ENCODE measurements at places on chromosomes 5 and 9.

DNA sequence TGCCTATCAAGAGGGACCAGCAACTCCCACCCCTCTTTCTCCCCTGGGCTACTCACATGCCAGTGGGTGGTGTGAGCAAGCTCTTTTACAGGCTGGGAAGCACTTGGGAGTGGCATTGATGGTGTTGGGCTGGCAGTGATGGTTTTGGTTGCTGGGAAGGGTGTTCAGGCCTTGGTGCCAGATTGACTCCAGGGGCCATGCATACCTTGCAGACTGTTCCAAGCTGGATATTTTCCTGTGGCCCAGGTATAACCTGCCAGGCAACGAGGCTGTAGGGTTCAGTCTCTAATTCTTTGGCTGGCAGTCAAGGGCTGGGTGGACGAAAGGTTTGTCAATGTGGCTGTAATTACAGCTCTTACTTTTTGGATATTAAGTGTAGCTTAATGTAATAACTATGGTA is 177.3 kb downstream of the MACROH2A1 start:
- DNase-seq: no peak

DNA sequence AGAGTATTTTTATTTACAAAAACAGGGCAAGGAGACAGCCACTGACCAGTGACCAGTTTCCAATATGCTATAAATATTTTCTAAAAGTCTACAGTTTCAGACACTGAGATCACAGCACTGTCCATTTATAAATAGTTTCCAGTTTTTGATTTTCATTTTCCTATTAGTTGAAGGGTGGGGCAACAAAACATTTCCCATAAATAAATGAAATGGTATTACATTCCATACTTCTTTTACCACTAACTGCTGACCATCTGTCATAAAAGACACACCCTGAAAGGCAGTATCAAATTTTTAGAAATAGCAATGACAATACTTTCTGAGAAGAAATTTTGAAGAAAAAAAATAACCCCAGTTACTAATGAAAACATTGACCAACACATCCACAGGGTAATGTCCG is 126.7 kb downstream of the ARSB start:
- no peak for DNase-seq

DNA sequence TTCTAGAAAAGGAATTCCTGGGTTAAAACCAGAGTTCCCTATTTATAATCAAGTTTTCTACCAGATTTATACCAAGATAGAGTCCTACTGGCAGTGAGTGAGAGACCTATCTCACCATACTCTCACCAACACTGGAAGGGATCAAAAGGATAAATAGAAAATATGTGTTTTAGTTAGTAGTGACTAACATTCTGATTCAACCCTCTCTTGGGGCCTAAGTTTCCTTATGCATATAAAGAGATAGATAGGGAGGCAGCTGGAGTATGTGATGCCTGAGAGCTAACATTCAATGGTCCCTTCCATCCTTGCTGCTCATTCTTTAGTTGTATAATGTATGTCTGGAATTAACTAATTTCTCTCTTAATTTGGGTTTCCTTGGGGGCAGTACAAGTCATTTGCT is 32.0 kb downstream of the CKMT2 start:
- no peak for DNase-seq

DNA sequence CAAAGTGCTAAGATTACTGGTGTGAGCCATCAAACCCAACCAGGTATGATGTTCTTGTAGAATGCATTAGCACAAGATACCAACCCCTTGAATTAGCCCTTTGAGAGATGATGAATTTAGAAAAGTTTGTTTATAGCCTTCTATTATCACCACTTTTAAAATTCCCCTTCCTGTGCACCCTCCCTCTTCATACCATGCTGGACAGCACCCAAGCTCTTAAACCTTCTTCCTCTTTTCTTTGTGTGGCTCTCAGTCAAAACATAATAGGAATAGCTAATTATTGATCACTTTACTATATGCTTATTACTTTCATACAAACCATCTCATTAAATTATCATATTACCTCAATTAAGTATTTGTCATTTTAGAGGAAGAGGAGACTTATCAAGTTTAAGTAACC is 87.6 kb upstream of the TMED7 start:
- DNase-seq: no peak

- no peak for DNase-seq
These were observed 129.0 kb upstream of the IRX4 start for GRCh38 chr5:2011481-2012411.

GRCh38 chr5:12354686-12355085 is 450.4 kb upstream of the CTNND2 start:
- DNase-seq: no peak

GRCh38 chr9:36151316-36152210 is 15.0 kb downstream of the GLIPR2 start:
- DNase-seq: peak; percentile 73

GRCh38 chr5:138790684-138791083 is 37.5 kb downstream of the CTNNA1 start:
- DNase-seq: no peak

GRCh38 chr9:136565086-136565714 is 19.4 kb upstream of the NOTCH1 start:
- no peak for DNase-seq

DNA sequence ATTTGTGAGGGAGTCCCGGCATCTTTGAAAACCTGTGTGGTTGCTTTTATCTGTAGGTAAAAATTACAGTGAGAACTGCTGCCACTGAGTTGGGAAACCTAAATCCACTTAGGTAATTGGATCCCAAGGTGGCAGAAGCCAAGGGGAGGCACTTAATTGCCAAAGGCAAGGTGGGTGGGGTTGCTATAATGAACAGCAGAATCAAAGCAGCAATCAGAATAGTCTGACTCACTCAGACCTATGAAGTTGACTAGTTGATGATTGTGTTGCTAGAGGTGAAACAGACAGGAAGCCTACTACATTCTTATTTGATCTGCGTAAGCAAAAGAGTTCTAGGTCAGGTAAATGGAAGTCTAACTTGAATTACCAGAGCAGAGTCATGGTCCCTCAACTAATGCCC is 17.3 kb upstream of the BICD2 start:
- DNase-seq: no peak

DNA sequence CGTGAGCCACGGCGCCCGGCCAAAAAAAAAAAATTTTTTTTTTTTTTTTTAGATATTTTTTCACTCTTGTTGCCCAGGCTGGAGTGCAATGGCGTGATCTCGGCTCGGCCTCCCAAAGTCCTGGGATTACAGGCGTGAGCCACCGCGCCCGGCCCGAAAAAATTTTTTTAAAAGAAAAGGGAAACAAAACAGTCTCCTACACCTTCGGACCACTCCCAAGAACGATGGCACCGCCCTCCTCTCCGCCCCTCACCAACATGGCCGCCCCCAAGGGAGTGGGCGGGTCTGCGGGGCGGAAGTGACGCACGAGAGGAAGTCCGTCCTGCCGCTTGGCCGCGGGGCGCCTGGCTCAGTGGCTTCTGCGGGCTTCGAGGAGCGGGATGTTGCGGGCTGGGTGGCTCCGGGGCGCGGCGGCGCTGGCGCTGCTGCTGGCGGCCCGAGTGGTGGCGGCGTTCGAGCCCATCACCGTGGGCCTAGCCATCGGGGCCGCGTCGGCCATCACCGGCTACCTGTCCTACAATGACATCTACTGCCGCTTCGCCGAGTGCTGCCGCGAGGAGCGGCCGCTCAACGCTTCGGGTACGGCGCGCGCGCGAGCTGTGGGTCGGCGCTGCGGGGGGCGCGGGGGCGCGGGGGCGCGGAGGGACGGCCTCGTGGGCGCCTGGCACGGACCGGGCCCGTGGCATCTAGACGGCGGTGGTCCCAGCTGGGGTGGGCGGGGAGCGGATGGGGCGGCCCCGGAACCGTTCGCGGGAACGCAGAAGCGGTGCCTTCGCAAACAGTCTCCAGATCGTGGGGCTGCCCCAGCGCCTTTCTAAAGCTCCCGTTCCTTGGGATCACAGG is at the start of gene TOR1B:
Gene TOR1B, plus strand, starts transcription at position 352 of the 843 bp plus-strand sequence. Its CDS starts 29 bp downstream, at position 381.
- DNase-seq: peak; percentile 87
